ENCODE measurements at places on chromosomes 16 and 17. TPM values are rescaled to one million over a fixed set of nuclear protein-coding genes. Genes with fewer than 3 reads are reported as not detected.

HASPIN gene
- 3.1 TPM for total RNA-seq

DNA sequence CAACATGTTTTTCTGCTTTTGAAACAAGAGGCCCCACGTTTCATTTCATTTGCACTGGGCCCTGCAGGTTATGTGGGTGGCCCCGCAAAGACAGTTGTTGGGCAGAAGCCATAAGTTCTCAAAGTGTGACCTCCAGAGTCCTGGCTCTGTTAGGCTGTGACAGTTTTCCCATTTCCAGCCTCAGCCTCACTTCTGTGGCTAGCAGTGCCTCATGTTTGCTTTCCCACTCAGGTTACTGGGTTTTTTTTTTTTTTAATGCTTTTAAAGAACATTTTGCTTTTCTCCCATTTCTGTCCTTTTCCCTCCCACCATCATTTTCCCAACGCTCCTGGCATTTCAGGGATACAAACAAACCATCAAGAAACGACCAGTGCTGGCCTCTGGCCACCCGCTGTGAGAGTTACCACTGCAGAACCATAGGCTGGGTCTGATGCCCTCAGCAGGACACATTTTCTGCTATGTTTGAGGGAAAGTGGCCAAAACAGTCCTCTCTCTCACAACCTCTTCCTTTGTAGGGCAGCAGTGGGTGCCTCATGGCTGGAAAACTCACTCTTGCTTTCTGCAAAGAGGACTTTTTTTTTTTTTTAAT, 159.0 kb upstream of the MPHOSPH6 start:
- no peak overlapping the region for H3K27ac ChIP-seq
- no peaks in the 10 kb centered on the region for H3K36me3 ChIP-seq
- no peak for DNase-seq
- H3K4me3 ChIP-seq = no peak overlapping the region
- H3K4me1 ChIP-seq = no peaks in the 10 kb centered on the region

DNA sequence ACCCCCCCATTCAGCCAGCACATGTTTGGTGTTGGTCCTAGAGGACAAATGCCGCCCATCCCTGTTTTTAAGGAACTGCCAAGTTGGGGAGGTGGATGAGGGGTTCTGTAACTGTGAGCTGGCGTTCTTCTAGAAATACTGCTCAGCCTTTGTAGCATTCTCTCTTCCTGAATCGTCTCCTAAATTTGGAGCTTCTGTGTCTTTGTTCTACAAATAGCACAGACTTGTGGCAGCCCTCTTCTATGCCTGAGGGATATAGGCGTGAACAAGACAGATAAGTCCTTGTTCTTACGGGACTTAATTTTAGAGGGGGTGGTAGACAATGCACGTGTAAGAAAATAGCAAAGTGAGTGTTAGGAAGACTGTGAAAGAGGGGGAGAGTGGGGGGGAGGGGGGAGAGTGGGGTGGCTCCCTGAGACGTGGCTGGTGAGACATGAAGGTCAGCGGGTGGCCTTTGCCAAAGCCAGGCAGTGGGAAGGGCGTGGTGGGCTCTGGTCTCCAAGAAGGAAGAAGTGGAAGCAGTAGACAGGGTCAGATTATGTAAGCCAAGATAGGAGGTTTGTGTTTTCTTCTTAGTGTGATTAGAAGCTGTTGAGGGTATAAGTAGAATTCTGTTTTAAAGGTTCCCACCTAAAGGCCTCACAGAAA, 9.9 kb downstream of the MFSD11 start:
- peaks cover 38% of the 10 kb centered on the region for H3K36me3 ChIP-seq
- no peaks in the 10 kb centered on the region for H3K27me3 ChIP-seq
- no peak for DNase-seq
- no peak overlapping the region for H3K4me3 ChIP-seq

MYCBPAP gene
- 5.1 TPM for total RNA-seq

CHRNE gene
- total RNA-seq = 0.99 TPM

SEPTIN1 gene
- total RNA-seq = 154 TPM

DNA sequence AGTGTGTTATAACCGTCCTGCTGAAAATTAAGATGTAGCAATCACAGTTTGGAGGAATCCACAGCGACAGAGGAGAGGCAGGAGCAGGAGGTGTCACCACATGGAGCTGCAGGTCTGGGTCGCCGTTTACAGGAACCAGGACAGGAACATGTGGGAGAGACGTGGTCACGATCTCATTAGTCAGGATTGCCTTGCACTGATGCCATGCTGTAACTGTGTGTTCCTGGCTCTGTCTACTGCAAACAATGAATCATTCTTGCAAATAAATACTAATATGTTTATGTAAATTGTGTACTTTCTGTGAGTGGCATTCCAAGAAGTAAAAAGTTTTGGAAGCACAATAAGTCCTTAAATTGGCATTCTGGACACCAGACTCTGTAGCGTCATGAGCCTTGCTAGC, 271.8 kb downstream of the CPPED1 start:
- H3K27ac ChIP-seq = no peak overlapping the region
- no peaks in the 10 kb centered on the region for H3K27me3 ChIP-seq
- H3K36me3 ChIP-seq = peaks cover 32% of the 10 kb centered on the region
- DNase-seq = no peak
- H3K4me3 ChIP-seq = no peak overlapping the region
- peaks cover 9% of the 10 kb centered on the region for H3K4me1 ChIP-seq

GRCh38 chr16:23310217-23310616, 8.1 kb downstream of the SCNN1B start:
- DNase-seq = no peak
- H3K4me3 ChIP-seq = no peak overlapping the region
- H3K4me1 ChIP-seq = no peaks in the 10 kb centered on the region

DNA sequence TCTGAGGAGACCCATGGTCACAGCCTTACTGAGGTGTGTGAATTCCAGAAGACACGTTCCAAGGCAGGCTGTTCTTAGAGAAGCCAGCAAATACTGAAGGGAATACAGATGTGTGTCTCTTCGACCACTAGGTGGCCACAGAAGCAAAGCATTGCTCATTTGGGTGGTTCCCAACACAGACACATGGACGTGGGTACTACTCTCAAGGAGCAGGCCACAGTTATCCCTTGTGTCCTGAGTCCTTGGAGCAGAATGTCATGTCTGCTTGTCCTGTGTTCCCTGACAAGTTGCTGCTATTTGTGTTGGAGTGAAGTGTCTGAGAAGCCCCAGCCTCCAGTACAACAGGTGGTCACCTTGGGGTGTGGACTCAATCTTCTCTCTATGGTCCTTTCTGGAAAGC, 30.3 kb downstream of the HMOX2 start:
- H3K27me3 ChIP-seq = no peaks in the 10 kb centered on the region
- no peak overlapping the region for H3K4me3 ChIP-seq
- peaks cover 41% of the 10 kb centered on the region for H3K4me1 ChIP-seq

RSKR gene
- total RNA-seq = 31.9 TPM

- H3K4me1 ChIP-seq = peaks cover 38% of the 10 kb centered on the region
- no peak overlapping the region for H3K4me3 ChIP-seq
- no peak for DNase-seq
- no peak overlapping the region for H3K27ac ChIP-seq
- peaks cover 41% of the 10 kb centered on the region for H3K36me3 ChIP-seq
These were observed 6.7 kb upstream of the TMEM88 start for GRCh38 chr17:7848131-7848579.

LYRM1 gene
- total RNA-seq = 21.8 TPM

NEURL4 gene
- total RNA-seq = 85.2 TPM

GRCh38 chr17:12853921-12854320, 64.6 kb downstream of the ARHGAP44 start:
- DNase-seq = no peak
- no peaks in the 10 kb centered on the region for H3K27me3 ChIP-seq
- no peak overlapping the region for H3K4me3 ChIP-seq
- H3K27ac ChIP-seq = no peak overlapping the region
- no peaks in the 10 kb centered on the region for H3K36me3 ChIP-seq

KRT23 gene
- total RNA-seq = not detected

DNA sequence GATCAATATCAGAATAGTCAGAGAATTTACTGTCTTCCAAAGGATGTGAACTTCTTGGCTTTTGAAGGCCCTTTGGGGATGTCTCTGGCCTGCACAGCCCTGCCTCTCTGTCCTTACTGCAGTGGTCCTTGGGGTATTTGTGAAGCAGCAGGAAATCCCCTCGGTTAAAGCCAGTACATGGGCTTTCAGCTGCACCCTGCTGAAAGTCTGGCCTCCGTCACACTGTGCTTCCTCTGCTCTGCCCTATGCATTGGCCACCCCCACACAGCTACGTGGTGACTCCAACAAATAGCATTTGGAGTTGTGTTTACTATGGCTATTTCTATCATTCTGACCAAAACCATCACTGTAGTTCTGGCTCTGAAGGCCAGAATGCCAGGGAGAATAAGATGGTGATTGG, 21.2 kb downstream of the SYCE1L start:
- no peaks in the 10 kb centered on the region for H3K36me3 ChIP-seq
- no peak overlapping the region for H3K27ac ChIP-seq
- no peaks in the 10 kb centered on the region for H3K27me3 ChIP-seq
- no peaks in the 10 kb centered on the region for H3K4me1 ChIP-seq

- no peaks in the 10 kb centered on the region for H3K4me1 ChIP-seq
- H3K27ac ChIP-seq = no peak overlapping the region
- H3K36me3 ChIP-seq = no peaks in the 10 kb centered on the region
- no peak for DNase-seq
- H3K27me3 ChIP-seq = no peaks in the 10 kb centered on the region
These were observed 63.6 kb upstream of the TBX2 start for GRCh38 chr17:61335845-61336655.

GRCh38 chr17:55319933-55320593, 55.3 kb downstream of the HLF start:
- no peak for DNase-seq

GRCh38 chr17:80696456-80696855, 151.8 kb downstream of the RPTOR start:
- H3K36me3 ChIP-seq = no peaks in the 10 kb centered on the region
- no peaks in the 10 kb centered on the region for H3K27me3 ChIP-seq
- H3K4me3 ChIP-seq = no peak overlapping the region
- no peak for DNase-seq
- no peaks in the 10 kb centered on the region for H3K4me1 ChIP-seq

MYO15B gene
- total RNA-seq = 460 TPM

- no peak overlapping the region for H3K27ac ChIP-seq
- no peak overlapping the region for H3K4me3 ChIP-seq
- DNase-seq = no peak
- H3K27me3 ChIP-seq = no peaks in the 10 kb centered on the region
These were observed 255.3 kb upstream of the CDH11 start for GRCh38 chr16:65377195-65377594.

- no peak overlapping the region for H3K27ac ChIP-seq
- no peaks in the 10 kb centered on the region for H3K27me3 ChIP-seq
- no peak overlapping the region for H3K4me3 ChIP-seq
- H3K4me1 ChIP-seq = no peaks in the 10 kb centered on the region
- no peak for DNase-seq
These were observed 15.6 kb downstream of the TMEM186 start for GRCh38 chr16:8781797-8782196.

GRCh38 chr16:62926121-62926801, 890.0 kb upstream of the CDH8 start:
- DNase-seq = no peak
- H3K4me3 ChIP-seq = no peak overlapping the region
- H3K27ac ChIP-seq = no peak overlapping the region

GRCh38 chr17:61784510-61784909, 78.8 kb downstream of the BRIP1 start:
- H3K27me3 ChIP-seq = no peaks in the 10 kb centered on the region
- H3K4me3 ChIP-seq = no peak overlapping the region
- H3K4me1 ChIP-seq = peaks cover 15% of the 10 kb centered on the region
- peak overlapping the region; percentile 71 for H3K27ac ChIP-seq
- peak; percentile 16 for DNase-seq

- no peak overlapping the region for H3K27ac ChIP-seq
- no peaks in the 10 kb centered on the region for H3K36me3 ChIP-seq
- H3K27me3 ChIP-seq = no peaks in the 10 kb centered on the region
These were observed 5.0 kb upstream of the DUS1L start for GRCh38 chr17:82070611-82071010.

DNA sequence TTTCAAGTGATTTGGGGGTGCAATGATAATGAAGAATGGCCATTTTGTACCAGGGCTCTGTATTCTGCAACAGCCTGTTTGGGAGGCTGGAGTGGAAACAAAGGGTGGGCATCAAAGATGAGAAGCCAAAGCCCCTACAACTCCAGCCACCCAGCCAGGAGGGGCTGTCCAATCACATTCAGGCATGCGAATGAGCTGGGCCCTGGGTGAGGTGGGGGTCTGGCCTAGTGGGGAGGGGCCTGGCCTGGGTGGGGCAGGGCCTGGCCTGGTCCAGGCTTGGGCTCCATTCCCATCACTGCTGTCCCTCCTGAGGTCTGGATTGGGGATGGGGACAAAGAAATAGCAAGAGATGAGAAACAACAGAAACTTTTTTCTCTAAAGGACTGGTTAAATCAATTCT, 6.4 kb downstream of the AOC3 start:
- no peaks in the 10 kb centered on the region for H3K36me3 ChIP-seq
- no peak for DNase-seq
- no peaks in the 10 kb centered on the region for H3K27me3 ChIP-seq
- H3K4me1 ChIP-seq = no peaks in the 10 kb centered on the region

EXOC7 gene
- 191 TPM for total RNA-seq

ARHGAP23 gene
- 0.83 TPM for total RNA-seq

DNA sequence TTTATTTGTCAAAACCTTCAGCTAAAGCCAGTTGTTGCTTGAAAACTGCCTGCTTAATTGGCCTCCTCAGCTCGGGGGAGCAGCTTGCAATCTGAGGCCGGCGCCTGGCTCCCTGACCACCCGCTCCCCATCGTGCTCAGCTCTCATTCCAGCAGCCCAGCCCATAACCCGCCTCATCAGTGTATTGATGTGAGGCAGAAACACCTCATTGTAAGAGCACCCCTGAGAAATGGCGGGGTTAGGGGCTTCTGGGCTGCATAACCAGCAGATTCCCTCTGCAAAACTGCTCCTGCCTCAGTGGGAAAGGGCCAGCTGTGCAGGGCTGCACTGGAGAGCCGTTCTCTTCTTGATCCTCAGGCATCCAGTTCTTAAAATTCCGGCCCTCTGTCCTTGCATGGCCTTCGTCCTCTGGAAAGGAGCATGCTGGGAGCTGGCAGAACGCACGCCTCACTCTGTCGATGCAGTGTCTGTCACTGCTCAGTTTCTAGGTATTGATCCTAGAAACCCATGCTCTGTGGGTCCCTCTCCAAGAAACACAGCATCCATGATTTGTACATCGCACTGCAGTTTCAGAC, 113.8 kb upstream of the CHMP6 start:
- no peak overlapping the region for H3K4me3 ChIP-seq
- no peaks in the 10 kb centered on the region for H3K36me3 ChIP-seq
- peaks cover 22% of the 10 kb centered on the region for H3K4me1 ChIP-seq
- no peaks in the 10 kb centered on the region for H3K27me3 ChIP-seq

- H3K27me3 ChIP-seq = no peaks in the 10 kb centered on the region
- no peak overlapping the region for H3K4me3 ChIP-seq
- no peak overlapping the region for H3K27ac ChIP-seq
- H3K4me1 ChIP-seq = peaks cover 53% of the 10 kb centered on the region
These were observed 2.2 kb upstream of the PDPK1 start for GRCh38 chr16:2535625-2536013.

GRCh38 chr16:51120730-51121347, 30.2 kb downstream of the SALL1 start:
- no peaks in the 10 kb centered on the region for H3K36me3 ChIP-seq
- no peak for DNase-seq
- peaks cover 3% of the 10 kb centered on the region for H3K27me3 ChIP-seq
- no peaks in the 10 kb centered on the region for H3K4me1 ChIP-seq
- no peak overlapping the region for H3K4me3 ChIP-seq
